ENCODE measurements at places on chromosomes 4 and X. TPM values are rescaled to one million over a fixed set of nuclear protein-coding genes. Genes with fewer than 3 reads are reported as not detected.

The AGTR2 gene
- not detected for total RNA-seq

The HSD17B13 gene
- not detected for total RNA-seq

The FGFR3 gene
- 2.4 TPM for total RNA-seq

The TXK gene
- total RNA-seq = 0.13 TPM

The GPR34 gene
- total RNA-seq = not detected

The TAF7L gene
- total RNA-seq = under 0.01 TPM

The ABLIM2 gene
- total RNA-seq = 10.9 TPM

Data from mesangial cell (primary cell).